ENCODE measurements at places on chromosomes 1 and 21. TPM values are rescaled to one million over a fixed set of nuclear protein-coding genes. Genes with fewer than 3 reads are reported as not detected.

The FAM72D gene
- total RNA-seq: not detected

DNA sequence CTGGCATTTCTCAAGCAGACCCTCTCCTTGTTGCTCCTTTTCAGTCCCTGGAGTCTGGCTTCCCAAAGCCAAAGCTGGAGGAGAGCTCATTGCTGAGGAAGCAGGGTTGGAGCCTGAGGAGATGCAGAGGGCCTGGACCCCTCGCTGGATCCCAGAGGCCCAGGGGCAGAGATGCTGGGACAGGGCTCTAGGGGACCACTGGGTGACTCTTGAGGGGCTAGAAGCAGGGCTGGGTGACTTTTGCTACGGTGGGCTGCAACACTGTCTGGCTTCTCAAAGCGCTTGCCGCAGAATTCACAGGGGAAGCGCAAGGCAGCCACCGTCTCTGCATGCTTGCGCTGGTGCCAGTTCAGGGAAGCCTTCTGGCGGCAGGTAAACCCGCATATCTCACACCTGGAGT lies 8.8 kb downstream of the ZNF692 start:
- DNase-seq: no peak

DNA sequence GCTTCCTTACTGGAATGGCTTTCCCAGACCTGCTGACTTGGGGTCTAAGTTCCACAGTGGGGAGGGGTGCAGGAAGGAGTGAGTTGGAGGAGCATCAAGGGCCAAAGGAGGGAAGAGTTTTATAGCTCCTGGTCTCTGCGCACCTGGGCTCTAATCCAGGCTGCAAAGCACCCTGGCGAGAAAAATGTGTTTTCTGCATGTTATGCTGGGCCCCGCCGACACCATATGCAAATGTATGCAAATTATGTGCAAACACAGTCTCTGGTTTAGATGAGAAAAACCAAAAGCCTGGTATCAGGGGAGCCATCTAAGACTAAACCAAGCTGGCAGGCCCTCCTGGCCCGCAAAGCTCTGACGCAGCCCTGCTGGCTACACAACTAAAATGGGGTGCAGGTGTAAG lies 95.0 kb downstream of the VWA5B1 start:
- DNase-seq: no peak

GRCh38 chr1:226599636-226600238 lies 51.2 kb downstream of the STUM start:
- DNase-seq: no peak

Data from T-cell (primary cell).